ENCODE measurements at places on chromosomes 11 and 22.

- DNase-seq, result no peak
These were observed 75.7 kb downstream of the CCDC83 start for GRCh38 chr11:85930879-85931366.

DNA sequence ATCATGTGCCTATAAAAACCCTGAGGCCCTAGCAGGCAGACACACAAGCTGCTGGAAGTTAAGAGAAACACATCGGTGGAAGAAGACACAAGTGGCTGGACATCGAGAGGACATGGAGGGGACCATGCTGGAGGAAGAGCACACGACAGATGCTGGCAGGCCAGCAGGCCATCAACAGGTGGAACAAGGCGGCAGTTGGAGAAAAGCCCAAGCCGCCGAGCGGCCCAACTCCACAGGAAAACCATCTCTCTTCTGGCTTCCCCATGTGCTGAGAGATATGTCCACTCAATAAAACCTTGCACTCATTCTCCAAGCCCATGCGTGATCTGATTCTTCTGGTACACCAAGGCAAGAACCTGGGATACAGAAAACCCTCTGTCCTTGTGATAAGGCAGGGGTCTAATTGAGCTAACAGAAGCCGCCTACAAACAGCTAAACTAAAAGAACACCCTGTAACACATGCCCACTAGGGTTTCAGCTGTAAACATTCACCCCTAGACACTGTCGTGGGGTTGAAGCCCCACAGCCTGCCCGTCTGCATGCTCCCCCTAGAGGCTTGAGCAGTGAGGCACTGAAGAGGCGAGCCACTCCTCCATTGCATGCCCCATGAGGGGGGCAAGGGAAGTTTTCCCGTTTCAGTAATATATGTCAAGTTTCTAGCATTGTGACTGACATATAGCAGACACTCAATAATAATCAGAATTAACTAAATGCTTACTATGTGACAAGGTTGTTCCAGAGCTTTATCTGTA lies 39.0 kb upstream of the MMP20 start:
- no peak for DNase-seq

DNA sequence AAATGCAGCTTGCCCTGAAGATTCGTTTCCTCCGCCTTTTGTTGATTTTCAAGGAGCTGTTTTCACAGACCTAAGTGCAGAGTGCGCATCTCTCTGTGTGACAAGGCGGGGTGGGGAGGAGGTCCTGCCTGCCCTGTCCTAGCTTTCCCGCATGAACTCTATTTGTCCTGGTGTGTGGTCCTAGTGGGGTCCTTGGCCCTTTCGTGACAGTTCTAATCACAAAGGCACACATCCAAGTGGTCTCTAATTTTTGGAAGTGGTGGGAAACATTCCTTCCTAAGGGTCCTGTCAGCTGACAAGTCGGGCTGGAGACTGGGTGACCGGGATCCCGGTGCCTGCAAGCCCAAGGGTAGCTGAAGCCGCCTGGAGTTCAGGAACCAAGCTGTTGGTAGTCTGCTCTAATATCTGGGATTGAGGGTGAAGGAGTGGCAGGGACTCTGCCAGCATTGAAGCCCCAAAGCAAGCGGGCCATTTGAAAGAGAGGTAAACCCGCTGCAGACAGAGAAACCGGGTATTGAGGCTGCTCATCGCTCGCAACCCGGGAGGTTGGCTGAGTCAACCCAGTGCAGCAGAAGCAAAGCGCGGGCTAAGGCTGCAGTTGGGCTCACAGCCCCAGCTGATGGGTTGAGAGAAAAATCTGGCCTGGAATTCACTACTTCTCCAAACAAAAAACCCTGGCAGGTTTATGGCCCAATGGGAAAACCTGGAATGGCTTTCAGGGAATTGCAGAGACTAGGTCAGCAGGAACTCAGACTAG lies 28.1 kb upstream of the FBXO3 start:
- DNase-seq, result peak; percentile 31

- no peak for DNase-seq
These were observed 6.4 kb downstream of the HIPK3 start for GRCh38 chr11:33263549-33263948.

DNA sequence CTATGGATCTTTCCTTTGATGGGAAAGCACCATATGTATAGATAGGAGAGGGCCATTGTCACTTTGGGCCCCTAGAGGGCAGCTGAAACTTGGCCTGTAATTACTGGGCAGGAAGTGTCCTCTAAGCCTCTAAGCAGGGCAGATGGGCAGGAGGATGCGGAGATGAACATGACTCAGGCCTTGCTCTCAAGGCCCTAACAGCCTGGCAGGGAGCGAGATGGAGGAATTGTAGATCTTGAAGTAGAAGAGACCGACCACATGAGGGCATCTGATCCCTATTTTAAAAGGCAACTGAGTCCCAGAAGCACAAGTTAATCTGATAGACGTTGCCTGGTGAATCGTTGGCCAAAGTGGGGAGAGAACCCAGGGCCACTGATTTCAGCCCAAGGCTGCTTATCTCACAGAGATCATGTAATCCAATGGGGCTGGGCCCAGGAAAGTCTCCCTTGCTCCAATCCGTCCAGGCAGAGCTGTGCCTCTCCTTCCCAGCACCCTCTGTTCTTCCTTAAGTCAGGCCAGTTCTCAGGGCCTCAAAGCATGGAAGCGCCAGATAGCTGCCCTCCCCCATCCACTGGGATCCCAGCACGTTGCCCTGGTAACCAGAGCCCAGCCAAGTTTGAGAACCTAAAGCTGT lies 2.5 kb upstream of the SEPTIN3 start:
- DNase-seq, result peak; percentile 65

DNA sequence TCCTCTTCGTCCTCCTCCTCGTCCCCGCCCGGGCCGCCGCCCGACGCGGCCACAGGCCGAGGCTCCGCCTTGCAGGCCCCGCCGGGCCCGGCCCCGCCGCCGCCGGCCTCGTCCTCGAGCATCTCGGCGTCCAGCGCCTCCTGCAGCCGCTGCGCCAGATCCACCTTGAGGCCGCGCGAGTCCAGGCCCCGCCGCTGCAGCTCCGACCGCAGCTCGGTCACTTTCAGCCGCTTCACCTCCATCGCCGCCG lies 417 bp downstream of the HNRNPUL2 start:
- DNase-seq, result no peak

DNA sequence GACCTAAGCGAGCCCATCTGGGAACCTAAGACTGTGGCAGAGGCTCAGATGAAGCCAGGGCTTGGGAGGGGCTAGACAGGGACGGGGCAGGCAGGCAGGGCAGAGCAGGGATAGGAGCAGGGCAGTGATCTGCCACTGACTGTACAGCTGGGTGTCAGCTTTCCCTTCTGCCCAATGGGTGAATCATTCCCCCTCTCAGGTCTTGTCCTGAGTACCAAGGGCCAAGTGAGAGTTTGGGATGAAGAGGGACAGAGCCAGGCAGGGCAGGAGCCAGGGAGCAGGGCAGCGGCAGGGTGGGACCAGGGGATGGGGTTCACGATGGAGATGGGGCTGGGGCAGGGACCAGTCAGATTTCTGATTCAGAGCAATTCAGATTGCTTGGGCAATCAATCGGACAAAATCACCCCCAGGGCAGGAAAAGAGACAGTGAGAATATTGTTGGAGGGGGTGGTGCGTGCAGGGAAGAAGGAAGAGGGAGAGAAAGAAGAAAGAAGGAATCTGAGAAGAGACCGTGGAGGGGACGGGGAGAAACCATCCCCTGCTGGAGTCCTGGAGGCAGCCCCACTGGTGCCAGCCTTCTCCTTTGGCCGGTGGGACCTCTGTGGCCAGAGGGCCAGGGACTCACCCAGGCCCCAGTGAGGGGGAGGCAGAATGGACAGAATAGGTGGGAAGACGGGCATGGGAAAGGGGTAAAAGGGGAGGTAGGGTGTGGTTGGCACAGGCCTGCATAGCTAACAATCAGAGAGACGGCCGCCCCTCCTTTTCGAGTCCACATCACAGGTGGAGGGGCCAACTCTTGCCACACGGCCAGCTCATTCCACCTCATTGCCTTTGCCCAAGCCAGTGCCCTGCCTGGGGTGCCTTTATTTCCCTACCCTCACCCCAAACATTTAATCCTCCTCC lies 47.2 kb downstream of the CYTH4 start:
- no peak for DNase-seq

All from HS-5 (cell line).